ENCODE measurements at places on chromosomes 13 and 19.

- DNase-seq, result no peak
These were observed 154.3 kb downstream of the SIPA1L3 start for GRCh38 chr19:38061294-38061693.

DNA sequence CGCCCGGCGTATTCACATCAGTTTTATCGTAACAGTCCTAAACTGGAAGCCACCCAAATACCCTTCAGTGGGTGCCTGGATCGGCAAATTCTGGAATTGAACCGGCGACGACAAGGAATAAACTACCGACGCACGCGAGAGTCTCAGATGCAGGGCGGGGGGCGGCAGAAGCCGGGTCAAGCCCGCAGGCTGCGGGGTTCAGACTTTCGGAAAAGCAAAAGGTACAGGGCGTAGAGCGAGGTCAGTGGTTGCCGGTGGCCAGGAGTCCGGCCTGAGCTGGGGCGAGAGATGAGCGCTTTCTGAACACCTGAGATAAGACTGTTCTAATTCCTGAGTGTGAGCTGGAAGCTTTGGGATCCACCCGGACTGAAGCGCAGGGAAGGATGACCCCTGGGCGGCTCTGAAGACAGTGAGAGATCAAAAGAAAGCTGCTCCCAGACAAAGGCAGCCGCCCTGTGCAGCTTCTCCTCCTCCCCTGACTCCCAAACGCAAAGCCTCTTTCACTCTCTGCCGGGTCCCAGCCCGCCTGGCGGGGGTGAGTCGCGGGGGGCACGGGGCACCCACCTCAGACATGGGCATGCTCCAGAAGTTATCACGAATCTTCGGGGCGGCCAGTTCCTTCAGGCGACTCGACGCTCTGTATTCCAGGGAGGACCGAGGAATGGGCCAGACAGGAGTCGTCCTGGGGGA is 26.2 kb upstream of the MIER2 start:
- DNase-seq, result no peak

GRCh38 chr13:94415500-94416237 is 63.8 kb downstream of the DCT start:
- DNase-seq, result no peak

DNA sequence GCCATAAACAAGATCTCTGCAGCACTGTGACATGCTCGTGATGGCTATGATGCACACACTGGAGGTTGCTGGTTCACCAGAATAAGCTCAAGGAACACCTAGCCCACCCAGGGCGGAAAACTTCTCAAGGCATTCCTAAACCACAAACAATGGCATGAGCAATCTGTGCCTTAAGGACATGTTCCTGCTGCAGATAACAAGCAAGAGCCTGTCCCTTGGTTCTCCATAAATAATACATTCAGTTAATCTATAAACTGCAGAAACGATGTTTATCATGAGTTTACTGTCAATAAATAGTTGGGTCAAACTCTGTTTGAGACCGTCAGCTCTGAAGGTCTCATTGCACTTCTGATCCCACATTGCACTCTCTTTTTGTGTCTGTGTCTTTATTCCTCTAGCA is 18.6 kb upstream of the ZNF266 start:
- DNase-seq, result no peak

DNA sequence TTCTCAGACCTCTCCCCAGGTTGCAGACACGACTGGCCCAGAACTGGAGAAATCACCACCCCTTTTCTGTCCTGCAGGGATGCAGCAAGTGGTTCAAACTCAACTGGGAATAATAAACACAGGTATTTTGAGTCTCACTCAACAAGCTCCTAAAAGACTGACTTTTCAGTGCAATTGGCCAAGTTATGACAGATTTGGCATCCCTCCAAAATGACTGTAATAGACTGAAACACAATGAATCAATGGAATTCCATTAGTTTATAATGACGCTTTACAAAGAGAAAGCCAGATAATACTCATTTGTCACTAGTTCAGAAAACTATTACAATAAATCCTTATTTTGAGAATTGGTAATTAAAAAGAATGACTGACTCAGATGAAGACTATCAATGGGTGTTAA is 38.1 kb downstream of the MIPEP start:
- DNase-seq, result no peak

DNA sequence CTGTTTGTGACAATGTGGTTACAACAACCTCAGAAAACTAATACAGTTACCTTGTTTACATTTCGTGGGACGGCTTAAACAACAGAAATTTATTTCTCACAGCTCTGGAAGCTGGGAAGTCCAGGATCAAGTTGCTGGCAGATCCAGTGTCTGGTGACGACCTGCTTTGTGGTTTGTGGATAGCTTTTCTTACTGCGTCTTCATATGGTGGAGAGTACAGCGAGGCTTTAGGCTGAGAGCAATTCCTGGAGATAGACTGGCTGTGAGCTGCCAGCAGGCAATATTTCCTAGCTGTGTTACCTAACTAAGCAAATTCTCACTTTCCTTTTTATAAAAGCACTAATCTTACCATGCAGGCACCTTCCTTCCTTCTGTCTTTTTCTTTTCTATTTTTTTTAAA is 1203.5 kb upstream of the PRR20A start:
- DNase-seq, result no peak

Data from activated CD4-positive, alpha-beta T cell treated with anti-CD3 and anti-CD28 coated beads, Interleukin-2, amount 50 U/mL, for 24 hours (primary cell).